ENCODE measurements at places on chromosomes 11 and 22.

DNA sequence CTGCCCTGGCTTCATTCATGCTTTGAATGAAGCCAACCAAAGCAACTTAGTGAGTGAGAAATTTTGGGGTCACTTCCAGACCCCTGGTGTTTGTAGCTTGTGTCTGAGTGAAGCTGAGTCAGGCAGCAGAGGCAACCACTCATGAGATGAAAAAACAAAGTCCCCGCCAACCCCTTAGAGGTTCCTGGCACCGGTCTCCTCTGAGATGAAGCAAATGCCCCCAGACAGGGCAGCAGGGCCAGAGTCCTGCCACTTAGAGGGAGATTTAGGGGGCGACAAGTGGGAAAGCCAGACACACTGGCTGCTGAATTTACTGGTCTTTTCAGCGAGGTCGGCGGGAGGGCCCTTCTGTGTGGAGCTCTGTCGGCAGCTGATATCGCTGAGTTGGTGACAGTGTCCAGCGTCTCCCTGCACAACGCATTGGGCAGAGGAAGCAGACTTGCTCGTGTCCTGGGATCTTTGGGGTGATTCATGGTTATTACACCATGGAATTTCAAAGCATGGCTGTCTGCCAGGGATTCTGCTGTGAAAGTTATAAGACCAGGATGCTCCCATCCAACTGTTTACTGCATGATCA lies 482.6 kb downstream of the MIAT start:
- DNase-seq, result no peak

DNA sequence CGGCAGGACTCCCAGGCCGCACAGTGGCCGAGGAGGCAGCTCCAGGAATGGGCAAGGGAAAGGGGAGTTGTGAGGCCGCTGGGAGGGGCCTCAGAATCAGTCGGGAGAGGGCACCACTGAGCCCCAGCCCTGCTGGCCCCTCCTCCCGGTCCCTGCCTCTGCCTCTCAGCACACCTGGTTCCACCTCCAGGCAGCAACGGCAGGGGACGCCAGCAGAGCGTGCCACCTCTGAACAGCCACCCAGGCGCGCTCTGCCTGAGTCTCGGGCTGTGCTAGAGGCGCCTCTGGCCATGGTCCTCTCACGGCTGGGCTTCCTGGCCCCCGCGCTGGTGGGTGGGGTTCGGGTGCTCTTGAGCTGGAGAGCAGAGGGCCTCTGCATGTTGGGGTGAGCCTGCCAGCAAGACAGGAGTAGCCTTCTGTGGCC lies 33.0 kb downstream of the MOB2 start:
- no peak for DNase-seq

DNA sequence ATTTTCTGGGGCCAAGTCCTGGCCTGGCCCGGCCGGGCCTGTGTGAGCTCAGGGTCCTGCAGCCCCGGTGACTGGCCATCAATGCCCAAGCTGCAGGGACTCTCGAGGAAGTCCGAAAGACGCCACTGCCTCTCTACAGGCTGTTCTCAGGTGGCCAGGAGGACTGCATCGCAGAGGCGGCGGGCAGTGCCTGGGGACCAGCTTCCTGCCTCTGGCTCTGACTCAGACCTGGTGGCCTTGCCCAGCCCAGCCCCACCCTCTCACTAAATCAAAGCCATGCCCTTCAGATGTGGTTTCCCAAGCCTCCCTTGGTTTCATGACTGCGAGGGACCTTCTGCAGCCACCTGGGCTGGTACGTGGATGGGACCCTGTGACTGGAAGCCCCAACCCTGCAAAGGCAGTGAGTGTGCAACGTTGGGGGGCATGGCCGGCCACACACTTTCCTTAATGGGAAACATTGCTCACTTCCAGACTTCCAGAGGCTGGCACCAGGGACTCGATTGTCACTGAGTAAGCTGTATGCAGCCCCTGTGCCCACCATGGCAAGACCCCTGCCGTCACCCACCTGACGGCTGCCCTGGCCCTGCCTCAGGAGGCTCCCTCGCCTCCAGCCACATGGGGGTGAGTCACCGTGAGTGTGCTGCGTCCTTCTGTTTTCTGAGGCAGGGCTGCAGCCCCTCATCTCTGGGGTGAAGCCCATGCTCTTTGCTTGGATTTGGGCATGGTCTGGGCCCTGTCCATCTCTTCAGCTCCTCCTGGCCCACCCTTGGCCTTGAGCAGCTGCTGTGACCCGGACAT lies 6.0 kb upstream of the FGF3 start:
- DNase-seq, result no peak

- DNase-seq, result no peak
Measured at GRCh38 chr11:35256296-35256695, 117.3 kb downstream of the CD44 start.

DNA sequence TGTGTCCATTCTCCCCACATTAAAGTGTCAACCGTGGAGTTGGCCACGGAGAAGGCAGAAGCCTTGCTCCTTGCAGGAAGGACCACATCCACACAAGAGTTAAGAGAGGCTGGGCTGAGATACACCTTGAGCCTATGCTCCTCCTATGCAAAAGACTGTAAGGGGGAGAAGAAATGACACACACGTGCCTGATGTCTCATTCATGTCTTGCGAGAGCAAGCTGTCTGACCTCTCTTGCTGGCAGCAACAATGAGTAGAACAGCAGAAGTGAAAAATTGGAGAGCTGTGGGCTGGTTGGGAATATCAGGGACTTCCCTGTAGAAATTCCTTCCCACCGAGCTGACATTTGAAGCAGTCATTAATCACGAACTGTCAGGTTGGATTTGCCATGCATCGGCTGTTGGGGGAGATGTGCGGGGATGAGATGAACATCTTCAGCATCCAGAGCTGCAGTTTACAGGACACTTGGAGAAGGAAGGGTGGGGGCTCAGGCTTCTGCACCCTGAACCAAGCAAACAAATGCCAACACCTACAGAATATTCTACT lies 139.3 kb downstream of the MYO18B start:
- no peak for DNase-seq

- DNase-seq, result no peak
Measured at GRCh38 chr11:101448881-101449442, 134.8 kb downstream of the TRPC6 start.

GRCh38 chr11:23406131-23406819 lies 546.0 kb upstream of the CCDC179 start:
- DNase-seq, result no peak

DNA sequence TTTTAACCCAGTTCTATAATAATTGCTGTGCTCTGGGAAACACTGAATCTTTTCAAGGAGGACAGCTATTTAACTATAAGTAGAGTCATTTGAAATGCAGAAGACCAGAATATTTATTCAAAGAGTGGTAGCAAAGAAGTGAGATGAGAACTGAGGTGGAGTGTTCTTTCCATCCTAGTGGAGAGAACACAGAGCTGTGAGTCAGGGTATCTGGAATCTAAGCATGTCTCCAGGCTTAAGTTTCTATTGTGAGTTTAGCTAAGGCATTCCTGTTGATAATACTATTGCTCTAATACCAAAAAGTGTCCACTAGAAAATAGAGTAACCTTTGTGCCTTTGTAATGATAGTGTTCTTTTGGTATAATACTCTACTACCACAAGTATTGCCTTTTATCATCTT lies 32.4 kb downstream of the JAM3 start:
- no peak for DNase-seq

GRCh38 chr11:30197869-30198268 lies 32.9 kb upstream of the FSHB start:
- no peak for DNase-seq

DNA sequence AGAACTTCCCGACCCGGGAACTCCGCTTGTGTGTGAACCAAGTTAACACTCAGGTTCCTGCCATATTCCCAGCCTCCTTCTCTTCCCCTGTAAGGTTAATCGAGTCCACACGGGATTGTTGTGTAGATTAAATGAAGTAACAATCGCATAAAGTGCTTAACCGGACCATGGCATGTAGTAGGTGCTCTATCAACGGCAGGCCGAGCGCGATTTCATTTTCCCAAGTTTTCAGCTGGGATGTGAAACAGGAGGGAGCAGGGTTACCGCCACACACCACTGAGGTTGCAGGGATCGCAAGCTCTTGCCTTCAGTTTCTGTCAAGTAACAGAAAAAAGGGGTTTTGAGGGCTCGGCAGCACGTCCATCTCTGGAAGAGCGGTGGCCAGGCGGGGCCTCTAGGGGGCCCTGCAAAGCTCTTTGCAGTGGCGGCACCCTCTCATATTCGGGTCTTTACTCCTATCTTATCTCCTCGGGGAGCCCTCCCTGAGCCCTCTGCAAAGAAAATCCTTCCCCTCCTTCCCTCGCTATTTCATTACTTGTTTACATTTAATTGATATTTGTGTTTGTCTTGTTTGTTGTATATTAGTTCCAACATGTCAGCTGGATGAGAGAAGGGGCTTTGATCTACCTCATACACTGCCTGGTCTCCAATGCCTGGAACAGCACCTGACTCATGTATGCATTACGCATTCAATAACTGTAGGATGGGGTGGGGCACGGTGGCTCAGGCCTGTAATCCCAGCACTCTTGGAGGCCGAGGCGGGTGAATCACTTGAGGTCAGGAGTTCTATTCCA lies 816 bp upstream of the PLEKHA7 start:
- peak; percentile 63 for DNase-seq

GRCh38 chr11:38460896-38461295 lies 1862.9 kb upstream of the RAG2 start:
- no peak for DNase-seq

GRCh38 chr11:117328375-117329010 lies 839 bp downstream of the CEP164 start:
- DNase-seq, result no peak

- DNase-seq, result no peak
Measured at GRCh38 chr11:102046841-102047240, 396 bp upstream of the CFAP300 start.

GRCh38 chr22:38300197-38300945 lies 16.9 kb downstream of the CSNK1E start:
- DNase-seq, result no peak

GRCh38 chr11:128318856-128319474 lies 268.4 kb downstream of the ETS1 start:
- DNase-seq, result peak; percentile 82

DNA sequence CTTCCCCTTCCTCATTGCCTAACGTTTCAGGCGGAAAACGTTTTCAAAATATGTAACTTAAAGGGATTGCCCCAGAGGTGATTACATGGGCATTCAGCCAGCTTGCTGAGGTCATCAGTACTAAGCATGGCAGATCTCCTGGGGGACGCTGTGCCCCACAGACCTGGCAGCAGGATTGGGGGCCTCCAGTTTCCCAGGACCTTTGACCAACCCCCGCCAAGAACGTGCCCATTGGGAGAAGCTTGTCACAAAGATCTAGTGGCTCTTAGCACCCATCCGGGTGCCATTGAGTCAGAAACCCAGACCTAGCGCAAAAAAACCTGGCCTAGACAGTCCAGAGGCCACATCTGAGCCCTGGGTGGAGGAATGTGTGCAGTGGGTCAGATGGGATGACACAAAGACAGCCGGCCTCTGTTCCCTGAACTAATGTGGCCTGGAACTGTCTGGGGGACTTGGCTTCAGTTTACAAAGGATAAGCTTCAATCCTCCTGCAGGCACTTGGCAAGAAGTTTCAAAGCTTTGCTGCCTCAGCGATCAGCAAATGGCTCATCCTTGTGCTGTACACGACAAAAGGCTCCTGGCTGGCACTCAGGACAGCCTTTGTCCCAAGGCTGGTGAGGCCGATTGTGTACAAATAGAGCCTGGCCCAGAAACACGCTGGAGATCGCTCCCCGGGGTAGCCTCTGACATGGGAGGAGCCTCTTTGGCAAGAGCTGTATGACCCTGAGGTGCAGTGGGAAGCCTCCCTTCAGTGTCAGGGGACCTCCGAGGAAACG lies 9.5 kb downstream of the C1QTNF6 start:
- no peak for DNase-seq

DNA sequence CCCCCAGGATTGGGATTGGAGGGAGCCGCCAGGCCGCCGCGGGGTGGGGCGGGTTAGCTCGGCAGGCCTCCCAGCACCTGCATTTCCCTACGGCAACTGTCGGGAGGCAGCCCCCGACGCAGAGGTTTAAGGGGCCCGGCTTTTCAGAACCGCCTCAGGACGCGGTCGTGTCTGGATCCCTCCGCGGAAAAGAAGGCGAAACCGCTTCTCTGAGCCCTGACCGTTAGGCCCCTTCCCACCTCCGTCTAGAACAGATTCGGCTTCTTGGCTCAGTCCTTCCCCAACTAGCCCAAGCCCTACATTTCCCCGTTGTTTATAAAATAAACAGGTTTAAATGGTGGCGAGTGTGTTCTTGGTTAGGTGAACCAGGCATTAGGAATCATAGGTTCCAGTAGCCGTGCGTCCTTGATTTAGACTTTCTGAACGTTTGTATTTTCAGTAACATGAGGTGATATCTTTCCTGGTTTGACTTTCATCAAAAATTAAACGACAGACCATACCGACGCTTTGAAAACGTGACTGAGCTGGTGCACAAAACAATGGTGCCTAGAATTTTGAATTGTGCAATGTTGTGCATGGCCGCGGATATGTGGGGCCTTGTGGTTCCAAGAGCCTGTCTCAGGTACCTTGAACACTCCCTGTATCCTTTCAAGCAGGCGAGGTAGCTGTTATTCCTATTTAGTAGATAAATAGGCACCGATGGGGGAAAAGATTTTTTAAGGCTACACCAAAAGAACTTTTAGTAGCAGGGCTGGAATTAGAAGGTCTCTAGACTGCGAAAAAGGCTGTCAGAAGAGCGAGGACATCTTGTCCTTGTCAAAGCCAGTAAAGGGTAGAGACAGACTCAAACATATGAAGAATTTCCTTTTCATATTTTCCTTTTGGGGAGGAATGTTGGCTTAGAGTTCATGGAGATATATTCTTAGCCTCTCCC lies 1.2 kb upstream of the HSPA8 start:
- no peak for DNase-seq

DNA sequence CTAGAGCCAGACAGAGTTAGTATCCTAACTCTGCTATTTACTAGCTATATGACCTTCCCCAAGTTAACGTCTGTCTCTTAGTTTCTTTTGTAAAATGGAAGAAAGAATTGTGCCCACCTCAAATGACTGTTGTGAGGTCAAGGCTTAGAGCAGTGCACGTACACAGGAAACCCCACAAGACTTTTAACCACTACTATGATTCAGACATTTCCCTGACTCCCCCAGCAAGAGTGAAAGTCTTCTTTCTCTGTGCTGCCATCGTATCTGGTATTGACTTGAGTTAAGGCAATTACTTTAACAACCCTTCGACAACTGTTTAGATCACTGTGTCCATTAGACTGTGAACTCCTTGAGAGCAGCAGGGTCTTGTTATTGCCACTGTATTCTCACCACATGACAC lies 2.6 kb upstream of the OR52W1 start:
- no peak for DNase-seq

DNA sequence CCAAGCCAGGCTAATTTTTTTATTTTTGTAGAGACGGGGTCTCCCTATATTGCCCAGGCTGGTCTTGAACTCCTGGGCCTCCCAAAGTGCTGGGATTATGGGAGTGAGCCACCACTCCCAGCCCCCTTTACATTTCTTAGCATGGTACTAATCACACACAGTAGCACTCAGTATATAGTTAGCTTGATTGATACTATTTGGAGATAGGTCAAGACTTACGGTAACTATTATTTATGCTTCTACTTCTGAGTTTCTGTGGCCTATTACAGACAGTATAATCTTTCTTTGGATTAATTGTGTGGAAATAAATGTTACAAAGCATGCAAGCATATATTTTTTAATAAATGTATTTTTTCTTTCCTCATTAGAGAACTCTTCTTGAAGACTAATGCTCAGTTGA lies 192.2 kb downstream of the UVRAG start:
- no peak for DNase-seq
